Kasumi-1 (cell line): ENCODE measurements at places on chromosomes 7 and 10.

DNA sequence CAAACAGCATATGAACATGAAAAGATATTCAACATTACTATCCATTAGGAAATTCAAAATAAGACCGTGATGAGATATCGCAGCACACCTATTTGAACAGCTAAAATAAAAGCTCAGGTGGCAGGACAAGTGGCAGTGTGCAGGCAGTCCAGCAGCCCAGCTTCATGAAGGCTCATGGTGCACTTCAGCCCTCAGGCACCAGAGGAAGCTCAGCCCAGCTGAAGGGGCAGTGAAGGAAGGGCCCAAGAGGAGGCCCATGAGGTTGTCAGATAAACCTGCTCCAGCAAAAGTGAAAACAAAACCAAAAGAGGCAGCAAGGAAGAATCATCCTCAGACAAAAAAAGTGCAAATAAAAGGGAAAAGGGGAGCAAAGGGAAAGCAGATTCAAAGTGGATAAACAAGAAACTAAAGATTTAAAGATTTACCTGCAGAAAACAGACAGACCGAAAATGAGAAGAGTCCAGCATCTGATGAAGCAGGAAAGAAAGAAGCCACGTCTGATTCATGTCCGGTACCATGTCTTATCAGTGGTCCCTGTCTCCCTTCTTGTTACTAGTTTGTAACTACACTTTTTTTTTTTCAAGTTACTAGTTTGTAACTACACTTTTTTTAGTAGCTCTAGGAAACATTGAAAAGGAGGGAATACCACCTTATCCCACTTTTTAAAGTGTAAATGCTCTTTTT lies 15.0 kb upstream of the FAM24B start:
- no peak for DNase-seq

DNA sequence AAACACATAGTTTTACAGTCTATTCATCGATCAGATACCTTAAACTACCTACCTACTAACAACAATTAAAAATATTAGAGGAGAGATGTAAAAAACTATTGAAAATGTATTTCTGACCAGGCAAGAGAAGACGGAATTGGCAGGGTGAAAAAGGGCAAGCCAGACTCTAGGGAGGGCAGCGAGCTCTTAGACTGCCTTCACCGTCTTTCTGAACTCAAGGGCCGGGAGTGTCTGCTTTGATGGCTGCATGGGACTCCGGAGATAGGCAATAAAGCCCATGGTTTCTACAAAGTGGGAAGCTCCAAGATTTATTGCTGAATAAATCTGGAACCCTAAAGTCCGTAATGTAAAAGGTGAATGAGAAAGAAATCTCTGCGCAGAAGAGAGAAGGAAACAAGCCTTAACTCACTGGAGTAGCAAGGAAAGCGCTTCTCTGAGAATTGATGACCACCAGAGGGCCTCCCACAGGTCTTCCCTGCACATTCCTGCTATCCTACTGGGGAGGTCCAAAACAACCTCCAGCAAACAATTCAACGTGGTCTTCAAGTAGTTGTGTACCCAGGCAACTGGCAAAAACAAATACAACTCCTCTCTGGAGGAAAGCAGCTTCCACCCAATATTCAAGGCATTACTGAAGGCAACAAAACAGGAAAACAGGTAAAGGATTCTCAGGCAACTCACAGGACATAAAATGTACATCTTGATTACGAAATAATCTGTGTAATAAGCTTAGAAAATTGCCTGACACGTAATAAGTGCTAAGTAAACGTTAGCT lies 181.3 kb downstream of the SDK1 start:
- DNase-seq = no peak

GRCh38 chr10:5509691-5510090 lies 10.3 kb upstream of the CALML5 start:
- DNase-seq = no peak

DNA sequence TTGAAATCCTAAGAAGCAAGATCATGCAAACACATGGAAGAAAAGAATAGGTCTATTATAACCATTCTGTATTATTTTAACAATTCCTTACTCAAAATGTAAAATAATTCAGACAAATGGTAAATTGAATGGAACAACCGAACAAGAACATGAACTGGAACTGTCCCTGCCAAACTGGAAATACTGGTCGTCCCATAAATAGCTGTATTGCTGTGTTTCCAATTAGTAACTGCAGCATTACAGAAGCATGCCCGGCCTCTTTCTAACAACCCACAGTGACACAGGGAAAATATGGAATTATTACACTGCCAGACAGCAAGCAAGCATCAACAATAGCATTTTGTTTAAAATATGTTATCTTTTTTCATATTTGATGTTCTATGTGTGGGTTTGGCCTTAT lies 1138.5 kb upstream of the PHF14 start:
- no peak for DNase-seq

GRCh38 chr7:87875151-87876039 lies 765 bp downstream of the SLC25A40 start:
- peak; percentile 26 for DNase-seq

GRCh38 chr7:112515989-112516388 lies 35.2 kb downstream of the LSMEM1 start:
- no peak for DNase-seq

DNA sequence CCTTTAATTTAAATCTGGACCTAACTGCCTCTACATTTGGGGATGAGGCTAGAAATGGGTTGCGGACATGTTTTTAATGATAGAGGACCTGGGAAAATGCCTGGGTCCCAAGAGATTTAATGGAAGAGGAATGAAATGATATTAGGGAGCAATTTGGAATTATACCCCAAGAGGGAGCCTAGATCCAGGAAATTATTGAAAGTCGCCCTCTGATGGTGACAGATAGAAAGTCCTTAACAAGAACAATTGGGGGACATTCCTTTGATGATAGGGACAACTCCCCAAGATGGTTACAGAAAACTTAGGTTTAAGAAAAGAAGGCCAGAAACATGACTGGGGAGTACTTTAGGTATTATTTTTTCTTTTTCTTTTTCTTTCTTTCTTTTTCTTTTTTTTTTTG lies 9.5 kb upstream of the TSGA13 start:
- peak; percentile 54 for DNase-seq

- DNase-seq = no peak
These were observed 94.7 kb upstream of the LYZL2 start for GRCh38 chr10:30724296-30724695.

- DNase-seq = no peak
These were observed 74.6 kb downstream of the WAPL start for GRCh38 chr10:86446987-86447386.

GRCh38 chr7:37289781-37290180 lies 158.9 kb downstream of the ELMO1 start:
- no peak for DNase-seq

- no peak for DNase-seq
These were observed 4.3 kb downstream of the EN2 start for GRCh38 chr7:155462163-155462735.

DNA sequence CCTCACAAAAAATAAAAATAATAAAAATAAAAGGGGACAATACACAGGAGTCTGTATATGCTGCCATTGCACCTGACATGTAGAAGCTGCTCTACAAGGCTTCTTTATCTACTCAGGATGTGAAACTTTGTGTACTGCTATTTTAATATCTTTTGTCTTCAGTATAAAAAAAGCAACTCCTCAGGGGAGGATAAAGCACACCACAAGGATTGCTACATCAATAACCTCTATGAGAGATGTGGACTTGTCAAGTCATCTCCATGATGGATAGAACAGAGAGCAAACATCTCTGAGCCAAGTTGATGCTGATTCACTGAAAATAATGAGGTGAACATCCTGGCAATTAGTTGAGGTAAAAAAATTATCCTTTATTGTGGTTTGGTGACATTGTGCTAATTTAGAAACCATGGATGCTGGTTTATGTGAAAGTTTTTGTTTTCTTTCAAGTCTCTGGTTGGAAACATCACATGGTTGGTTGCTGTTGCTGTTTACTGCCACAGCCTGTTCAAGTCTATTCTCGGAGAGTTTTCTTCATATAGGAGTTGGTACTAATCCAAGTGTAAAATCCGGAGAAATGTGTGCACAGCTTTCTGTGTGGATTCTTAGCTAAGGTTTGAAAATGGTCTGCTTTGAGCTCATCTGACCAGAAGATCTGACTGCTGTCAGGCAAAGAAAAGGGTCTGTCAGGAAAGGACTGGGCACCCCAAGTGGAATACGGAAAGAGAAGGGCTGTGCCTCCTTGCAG lies 1.5 kb upstream of the HECW1 start:
- no peak for DNase-seq

DNA sequence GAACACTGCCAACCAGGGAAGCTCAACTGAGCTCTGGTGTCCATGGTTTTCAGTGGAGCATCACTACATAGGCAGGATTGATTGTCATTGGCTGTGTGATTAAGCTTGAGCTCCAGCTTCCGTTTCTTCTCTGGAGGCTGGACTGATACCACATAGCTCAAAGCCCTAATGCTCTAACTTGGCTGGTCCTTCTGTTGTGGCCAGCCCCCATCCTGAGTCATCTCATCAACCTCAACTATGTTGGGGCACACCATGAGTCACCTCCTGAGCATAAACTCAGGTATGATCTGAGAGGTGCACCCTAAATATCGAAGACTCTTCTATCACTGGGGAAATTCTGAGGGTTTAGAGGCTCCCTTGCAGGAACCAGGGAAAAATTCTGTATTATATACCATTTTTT lies 114.5 kb upstream of the INHBA start:
- peak; percentile 53 for DNase-seq

- no peak for DNase-seq
These were observed 297.1 kb upstream of the LRGUK start for GRCh38 chr7:133830081-133830480.

DNA sequence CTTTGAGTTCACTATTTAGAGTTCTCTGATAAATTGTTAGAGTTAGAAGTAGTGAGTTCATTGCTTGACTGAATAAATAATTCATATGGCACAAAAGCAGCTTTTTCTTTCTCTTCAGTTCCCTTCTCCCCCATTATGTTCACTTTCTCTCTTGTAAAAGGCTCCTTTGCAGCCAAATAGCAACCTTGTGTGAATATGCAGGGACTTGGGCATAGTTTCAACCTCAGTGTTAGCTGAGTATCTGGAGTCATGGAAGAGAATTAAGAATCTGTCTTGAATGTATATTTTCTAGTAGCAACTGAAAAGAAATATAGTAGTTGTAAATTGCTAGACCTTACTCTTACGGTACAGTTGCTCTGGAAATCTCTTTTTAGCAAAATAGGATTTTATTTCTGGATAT lies 31.9 kb downstream of the ZEB1 start:
- no peak for DNase-seq

DNA sequence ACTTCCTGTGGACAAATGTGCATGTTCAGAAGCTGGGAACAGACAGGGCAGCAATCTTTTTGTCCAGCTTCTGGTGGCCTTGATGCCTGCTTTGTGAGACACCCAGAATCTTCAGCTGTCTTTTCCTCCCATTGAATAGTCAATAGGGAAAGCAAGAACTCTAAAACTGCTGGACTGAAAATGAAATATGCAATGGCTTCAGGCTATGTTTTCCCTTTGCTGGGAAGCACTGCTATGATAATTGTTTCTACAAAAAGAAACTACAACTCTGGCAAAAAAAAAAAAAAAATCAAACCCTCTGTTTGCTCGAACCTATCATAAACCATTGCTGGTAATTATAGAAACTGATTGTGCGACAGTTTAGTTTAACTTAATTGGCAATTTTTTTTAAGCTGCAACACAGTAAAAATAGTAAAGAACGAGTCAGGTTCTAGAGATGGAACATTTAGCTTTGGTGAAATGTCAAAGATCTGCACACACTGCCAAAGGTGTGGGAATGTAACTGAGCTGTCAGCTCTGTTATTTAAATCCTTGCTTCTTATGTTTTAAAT lies 79.1 kb upstream of the NEUROD6 start:
- DNase-seq = no peak

DNA sequence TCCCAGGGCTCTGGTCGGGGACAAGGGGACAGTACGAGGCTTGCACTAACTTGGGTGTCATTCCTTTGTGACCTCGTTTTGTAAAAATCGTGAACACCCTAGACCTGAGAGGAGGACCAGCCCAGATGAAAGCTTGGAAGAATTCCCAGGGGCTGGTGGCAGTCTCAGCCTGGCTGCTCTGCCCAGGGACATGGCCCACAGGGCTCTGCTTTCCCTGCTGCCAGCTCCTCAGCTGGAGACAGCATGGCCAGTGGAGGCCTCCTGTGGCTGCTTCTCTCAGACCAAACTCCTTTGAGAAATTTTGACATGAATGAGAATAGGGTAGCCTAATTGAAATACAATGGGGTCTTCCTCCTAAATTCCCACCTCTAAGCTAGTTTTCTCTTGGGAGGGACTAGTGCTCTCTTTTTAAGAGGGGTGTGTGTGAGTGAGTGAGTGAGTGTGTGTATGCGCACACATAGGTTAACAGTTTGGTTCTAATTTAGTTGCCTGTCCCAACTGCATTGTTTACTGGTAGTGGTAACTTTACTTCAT lies 140.3 kb upstream of the EFCAB10 start:
- no peak for DNase-seq

GRCh38 chr10:21895932-21896331 lies 107.6 kb downstream of the DNAJC1 start:
- no peak for DNase-seq

DNA sequence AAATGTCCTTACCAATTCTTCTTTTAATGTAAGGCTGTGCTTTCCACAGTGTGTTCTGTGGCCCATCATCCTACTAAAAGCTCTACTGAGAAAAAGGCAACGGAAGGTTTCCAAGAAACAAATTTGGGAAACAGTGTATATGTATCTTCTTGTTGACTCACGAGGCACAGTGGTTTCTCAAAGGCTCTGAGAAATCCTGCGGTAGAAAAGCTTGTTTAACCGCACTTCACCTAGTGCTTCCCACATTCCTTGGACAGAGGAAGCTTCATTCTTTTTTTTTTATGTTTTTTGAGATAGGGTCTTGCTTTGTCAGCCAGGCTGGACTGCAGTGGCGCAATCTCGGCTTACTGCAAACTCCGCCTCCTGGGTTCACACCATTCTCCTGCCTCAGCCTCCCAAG lies 84.5 kb downstream of the TACC2 start:
- no peak for DNase-seq

- DNase-seq = no peak
These were observed 13.4 kb upstream of the LRRD1 start for GRCh38 chr7:92192326-92192725.

GRCh38 chr10:119441151-119441821 lies 101.2 kb downstream of the RGS10 start:
- no peak for DNase-seq

DNA sequence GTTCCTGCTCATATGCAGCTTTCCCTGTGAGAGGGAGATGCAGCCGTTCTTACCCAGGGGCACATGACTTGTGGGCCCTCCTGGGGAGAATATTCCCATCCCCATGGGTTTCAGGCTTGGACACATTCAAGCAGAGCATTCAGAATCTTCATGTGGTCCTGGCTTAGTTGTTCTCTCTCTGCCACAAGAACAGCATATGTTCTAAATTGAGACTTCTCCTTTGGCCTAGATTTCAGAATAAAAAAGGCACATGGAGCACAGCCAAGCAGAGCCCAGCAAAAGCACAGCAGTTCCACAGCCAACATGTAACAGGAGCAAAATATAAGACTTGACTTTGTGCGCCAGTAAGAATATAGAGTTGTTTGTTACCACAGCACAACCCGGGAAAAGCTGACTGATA lies 306.4 kb upstream of the MYO3A start:
- DNase-seq = no peak

GRCh38 chr7:36615852-36616540 lies 108.3 kb downstream of the AOAH start:
- DNase-seq = no peak
